ENCODE measurements at places on chromosomes 7 and 10.
A peak's percentile ranks its signal among the peaks of the same experiment; 100 is the strongest.

GRCh38 chr10:15169555-15170401, 1.3 kb upstream of the NMT2 start:
- DNase-seq: peak; percentile 59

DNA sequence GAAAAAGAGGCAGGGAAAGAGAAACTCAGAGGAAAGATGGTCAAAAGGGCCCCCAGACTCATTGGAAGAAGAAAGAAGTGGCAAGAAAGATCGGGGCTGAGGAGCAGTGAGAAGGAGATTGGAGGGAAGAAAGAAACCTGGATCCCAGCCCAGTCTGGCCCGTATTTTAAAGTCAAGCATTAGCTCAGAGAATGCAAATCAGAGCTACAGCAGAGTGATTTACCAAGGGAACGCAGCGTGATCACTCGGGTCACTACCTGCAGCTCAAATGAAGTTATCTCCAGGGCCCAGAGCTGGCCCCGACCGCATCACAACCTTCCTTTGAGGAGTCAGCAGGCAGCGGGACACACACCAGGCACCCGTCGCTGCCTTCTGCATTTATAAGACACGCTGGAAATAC, 72.8 kb downstream of the CARD11 start:
- no peak for DNase-seq

GRCh38 chr10:59107147-59107546, 69.3 kb upstream of the PHYHIPL start:
- no peak for DNase-seq

DNA sequence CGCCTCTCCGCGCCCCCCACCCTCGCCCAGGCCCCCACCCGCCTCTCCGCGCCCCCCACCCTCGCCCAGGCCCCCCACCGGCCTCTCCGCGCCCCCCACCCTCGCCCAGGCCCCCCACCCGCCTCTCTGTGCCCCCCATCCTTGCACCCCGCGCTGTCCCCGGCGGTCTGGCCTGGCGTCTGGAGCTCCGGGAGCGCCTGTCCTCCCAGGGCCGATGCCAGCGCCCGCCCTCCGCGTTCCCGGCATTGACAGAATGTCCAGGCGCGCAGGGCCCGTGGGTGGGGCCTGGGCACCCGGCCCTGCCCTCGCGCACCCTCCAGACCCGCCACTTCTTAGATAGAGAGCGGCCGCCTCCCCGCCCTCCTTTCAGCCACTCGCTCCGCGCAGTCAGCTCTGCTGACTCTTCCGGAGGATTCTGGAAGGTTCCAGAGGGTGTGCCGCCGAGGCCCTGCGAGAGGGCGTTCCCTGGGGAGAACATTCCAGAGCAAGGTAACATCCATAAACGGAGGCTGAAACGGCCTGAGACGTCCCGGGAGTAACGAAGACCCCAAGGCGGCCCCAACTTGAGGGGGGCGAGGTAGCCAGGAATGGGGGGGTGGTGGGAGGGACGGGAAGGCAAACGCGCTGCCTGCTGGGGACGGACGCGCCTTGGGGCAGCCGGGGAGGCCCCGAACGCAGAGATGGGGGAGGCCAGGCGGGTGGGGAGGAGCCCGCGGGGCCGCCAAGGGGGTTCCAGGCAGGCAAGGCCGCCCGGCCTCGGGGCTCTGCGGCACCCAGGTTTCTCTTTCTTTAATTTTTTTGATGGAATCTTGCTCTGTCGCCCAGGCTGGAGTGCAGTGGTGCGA, 117.8 kb downstream of the DYNC2I1 start:
- no peak for DNase-seq

DNA sequence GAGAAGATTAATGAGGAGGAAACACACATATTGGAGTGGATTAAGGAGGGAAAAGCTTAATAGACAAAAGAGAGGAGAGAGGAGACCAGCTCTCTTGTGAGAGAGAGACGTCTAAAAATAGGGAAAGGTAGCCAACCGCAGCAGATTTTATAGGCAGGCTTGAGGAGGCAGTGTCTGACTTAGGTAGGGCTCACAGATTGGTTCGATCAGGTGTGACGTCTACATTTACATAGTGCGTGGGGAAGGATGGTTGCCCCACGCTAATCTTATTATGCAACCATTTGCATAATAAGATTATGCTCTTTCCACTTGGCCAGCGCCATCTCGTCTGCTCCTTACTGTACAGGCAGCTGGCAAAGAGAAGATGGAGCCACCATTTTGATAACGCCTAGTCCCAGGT, 122.0 kb downstream of the MARCHF5 start:
- no peak for DNase-seq

DNA sequence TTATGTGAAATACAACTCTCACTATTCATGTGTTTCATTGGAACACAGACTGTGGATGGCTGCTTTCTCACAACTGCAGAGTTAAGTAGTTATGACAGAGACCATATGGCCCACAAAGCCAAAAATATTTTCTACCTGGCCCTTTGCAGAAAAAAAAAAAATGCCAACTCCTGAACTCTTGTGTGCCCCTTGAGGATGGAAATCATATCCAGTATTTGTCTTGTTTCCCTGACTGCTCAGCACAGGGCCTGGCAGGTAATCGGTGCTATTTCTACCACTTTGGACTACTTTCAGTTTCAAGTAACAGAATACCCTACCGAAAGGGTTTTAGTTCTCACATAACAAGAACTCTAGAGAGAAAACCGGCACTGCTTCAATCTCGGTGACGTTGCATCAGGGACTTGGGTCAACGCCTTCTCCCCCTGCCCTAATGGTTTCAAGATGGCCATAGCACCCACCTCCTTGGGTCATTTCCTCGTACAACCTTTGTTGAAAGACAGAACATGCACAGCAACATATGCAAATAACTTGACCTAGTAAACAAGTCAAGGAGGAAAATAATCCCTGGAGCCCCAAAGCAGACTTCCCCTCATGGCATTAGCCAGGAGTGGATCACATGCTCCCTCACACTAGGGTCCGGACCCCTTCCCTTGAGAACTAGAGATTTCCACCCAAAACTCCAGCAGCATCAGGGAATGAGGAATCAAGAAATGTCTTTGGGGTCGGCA, 11.8 kb upstream of the GPNMB start:
- DNase-seq: no peak

GRCh38 chr10:70816220-70816894, 609 bp downstream of the SGPL1 start:
- peak; percentile 14 for DNase-seq

GRCh38 chr10:117626228-117626627, 83.7 kb downstream of the EMX2 start:
- no peak for DNase-seq

- DNase-seq: no peak
Measured at GRCh38 chr10:108184114-108184513, 1019.6 kb upstream of the SORCS1 start.

DNA sequence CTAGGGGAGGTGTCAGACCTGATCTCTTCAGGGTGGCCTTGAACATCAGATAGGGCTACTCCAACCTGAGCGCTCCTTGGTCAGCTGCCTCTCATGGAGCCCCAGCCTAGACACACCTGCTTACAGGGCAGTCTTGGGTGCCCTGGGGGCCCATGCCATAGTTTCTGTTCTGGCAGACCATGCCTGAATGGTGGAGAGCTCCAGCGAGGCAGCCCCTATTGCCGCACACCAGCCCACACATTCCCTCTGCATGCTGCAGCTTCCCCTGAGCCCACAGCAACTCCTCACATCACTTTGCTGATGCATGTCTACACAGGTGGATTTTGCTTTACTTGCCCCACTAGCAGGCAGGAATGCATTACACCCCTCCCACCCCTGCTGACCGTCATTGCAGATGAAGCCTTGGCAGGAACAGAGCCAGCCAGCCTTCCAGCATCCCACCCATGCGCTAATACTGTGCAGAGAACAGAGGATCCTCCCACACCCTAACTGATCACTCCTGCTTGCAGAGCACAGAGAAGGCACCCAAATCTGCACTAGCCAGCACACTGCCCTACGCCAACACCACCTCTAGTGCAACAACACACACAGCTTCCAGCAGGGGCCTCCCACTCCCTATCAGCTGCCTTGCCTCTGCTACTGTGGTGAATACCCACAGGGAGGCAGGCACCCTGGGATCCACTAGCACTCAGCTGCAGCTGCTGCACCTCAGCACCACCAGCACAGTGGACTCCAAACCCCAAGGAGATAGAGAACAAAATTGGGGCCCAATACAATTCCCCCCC, 43.0 kb upstream of the GRM3 start:
- no peak for DNase-seq

DNA sequence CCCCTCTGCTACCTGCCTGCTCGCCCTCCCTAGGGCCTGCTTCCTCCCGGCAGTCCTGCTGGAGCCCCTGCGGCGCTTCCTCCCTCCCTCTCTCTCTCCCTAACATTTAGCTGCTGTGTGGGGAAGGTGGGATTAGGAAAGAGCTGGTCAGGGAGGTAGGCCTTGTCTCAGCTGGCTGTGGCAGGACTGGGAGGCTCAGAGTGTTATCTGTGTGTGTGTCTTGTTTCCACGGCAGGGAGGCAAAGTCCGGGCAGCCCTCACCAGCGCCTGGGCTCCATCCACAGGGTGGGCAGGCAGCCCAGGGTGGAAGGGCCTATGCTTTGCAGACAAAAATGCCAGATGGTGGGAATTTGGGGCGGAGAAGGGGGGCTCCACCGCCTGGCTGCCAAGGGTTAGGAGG, 105.7 kb downstream of the RPS24 start:
- no peak for DNase-seq

DNA sequence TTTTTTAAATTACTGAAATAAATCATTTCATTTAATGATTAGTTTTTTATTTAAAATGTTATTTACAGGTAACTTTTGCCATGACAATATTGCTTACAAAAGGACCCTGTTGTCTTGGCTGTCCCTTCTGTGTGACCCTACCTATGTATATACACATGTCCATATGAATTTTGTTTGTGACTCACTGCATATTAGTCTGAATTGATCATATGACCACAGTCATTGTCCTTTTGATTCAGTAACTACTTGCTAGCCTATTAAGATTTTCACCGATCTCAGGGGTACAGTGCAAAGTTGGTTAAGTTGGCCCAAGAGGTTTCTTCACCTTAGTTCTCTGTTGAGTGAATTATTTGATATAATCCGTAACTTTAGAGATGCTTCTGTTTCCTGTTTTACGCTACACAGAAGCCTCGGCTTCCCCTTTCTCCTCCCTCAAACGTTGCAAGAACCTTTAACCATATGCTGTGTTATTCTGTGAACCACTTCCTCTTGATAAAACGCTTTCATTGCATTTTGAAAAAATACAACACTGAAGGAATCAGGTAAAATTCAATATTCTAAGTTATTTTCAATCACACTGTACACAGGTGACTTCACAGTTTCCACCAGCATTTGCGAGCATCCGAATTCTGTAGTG, 43.9 kb downstream of the APBB1IP start:
- no peak for DNase-seq

DNA sequence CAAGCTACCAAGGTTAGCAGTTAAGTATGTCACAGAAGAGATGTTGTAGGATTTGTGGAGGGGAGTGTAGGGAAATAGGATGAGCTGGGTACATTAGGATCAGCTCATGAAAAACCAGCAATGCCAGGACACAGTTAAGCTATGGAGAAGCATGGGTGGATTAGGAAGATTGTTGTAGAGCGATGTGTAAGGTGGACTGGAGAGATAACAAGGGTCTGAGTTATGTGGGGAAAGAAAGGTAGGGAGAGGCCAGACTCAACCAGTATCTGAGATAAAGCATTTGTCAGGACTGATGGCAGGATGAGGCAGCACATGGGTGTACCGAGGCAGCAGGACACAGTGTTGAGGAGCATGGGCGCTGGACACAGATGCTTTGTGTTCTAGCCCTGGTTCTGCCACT, 85.4 kb upstream of the PRR15 start:
- no peak for DNase-seq

- DNase-seq: no peak
Measured at GRCh38 chr10:124674768-124675222, 69.4 kb downstream of the FAM53B start.

- no peak for DNase-seq
Measured at GRCh38 chr7:88758381-88759229, 895 bp upstream of the ZNF804B start.

DNA sequence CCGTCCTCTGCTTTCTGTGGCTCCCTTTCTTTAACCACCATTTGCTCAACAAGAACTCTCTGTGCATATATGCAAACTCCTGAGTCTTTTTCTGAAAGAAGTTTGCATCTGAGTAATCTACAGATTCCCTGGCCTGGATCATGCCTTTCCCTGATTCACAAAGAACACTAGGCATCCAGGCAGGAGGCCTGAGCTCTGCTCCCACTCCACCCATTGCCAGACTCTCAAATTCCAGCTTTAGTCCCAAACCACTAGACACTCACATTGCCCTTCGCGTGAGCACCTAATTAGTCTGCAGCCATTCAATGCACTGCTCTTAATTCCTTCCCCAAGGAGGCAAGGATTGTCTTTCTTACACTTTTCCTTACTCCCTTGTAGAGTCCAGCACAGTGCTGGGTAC, 60.9 kb downstream of the ABCC2 start:
- DNase-seq: no peak

DNA sequence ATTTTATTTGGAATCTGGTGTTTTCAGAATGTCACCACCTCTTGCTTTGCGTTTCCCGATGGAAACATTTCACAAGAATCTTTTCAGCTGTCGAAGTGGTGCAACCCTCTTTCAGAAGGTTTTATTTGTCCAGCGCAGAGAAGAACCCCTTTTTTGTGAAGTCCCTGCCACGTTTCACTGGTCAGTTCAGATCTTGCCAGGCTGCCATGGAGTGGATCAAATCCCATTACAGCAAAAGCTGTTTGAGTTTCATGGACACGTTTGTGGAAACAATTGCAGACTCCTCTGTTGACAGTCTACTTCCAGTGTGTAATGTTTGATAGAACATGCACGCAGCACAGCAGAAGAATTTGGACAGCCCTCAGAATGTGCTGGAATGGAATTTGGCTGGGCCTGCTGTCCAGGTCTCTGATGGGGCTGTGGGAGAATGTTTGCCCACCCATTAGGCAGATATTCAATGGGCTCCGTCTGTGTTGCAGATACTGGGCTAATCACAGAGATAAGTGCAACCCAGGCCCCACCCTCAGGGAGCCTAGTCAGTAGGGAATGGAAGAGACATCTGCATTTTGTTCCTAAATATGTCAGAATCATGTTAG, 143.2 kb downstream of the GRK5 start:
- no peak for DNase-seq

DNA sequence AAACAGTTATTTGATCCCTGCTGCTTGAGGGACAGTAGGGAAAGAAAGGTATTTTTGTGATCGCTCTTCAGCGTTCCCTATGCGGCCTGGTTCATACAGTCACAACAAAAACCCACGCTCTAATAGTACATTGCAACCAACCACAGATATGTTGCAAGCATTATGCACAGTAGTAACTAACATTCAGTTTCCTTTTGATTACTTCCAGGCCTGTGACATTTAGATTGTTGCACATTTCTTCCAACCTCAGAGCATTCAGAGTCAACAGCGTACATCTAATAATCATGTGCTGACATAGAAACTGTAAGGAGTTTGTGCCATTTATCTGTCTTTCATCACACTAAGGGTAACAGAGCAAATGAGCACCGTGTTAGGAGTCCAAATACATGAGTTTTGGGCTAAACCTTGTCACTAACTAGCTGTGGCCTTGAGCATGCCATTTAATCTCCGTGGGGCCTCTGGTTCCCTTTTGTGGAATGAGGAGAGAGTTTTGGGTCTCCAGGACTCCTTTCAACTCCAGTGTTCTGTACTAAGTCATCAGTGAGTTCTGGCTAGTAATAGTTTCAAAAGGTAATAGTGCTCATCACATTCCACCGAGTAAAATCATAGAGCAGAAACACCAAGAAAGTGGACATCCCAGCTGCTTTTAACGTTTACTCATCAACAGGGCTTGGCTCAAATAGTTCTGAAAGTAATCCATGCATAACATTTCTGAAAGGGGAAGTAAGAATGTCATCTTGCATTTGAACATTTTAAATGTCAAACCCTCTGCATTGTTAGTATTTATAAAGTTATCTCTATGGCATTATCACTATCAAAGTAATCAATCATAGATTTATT, 99.0 kb upstream of the FZD1 start:
- no peak for DNase-seq

GRCh38 chr7:135661311-135662122, 797 bp upstream of the STMP1 start:
- no peak for DNase-seq
